Keratinocyte (primary cell): ENCODE measurements at places on chromosomes 11 and 22. TPM values are rescaled to one million over a fixed set of nuclear protein-coding genes. Genes with fewer than 3 reads are reported as not detected.

Gene DDB1
- polyA plus RNA-seq: 187 to 236 TPM (median 212 TPM) in 3 replicates

Gene CDC42EP2
- 3.6 to 18.7 TPM (median 6.1 TPM) in 3 replicates for polyA plus RNA-seq

Gene TSPAN18
- polyA plus RNA-seq: not detected in 3 replicates

Gene IMMP1L
- 26.1 to 39.8 TPM (median 26.3 TPM) in 3 replicates for polyA plus RNA-seq

Gene PES1
- polyA plus RNA-seq: 94.9 to 116 TPM (median 95.7 TPM) in 3 replicates

DNA sequence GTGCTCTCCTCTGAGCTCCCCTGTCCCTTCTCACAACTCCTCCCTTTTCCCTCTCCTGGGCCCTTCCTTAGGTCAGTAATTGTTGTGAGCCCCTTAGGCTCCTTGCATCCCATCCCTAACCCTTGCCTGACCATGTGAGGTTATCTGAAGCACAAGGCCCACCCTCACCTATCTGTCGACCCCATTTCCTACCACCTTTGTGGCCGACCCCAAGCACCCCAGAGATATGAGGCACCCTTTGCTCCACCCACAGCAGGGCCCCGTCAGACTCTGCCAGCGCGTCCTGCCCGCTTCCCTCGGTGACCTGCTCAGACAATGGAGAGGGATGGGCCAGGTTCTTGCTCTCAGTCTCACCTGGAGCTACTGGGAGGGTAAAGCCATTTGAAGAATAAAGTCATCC lies 1.3 kb downstream of the GNG3 start:
- H3K36me3 ChIP-seq: peaks cover 21% of the 10 kb centered on the region
- peak overlapping the region; percentile 75 for H3K4me3 ChIP-seq
- peak overlapping the region; percentile 93 for H3K27ac ChIP-seq
- no peak for DNase-seq
- no peaks in the 10 kb centered on the region for H3K27me3 ChIP-seq

GRCh38 chr22:40314041-40314440 lies 32.3 kb upstream of the ADSL start:
- H3K4me3 ChIP-seq: no peak overlapping the region
- no peaks in the 10 kb centered on the region for H3K4me1 ChIP-seq
- DNase-seq: no peak
- no peaks in the 10 kb centered on the region for H3K27me3 ChIP-seq
- no peak overlapping the region for H3K27ac ChIP-seq
- peaks cover 16% of the 10 kb centered on the region for H3K36me3 ChIP-seq

DNA sequence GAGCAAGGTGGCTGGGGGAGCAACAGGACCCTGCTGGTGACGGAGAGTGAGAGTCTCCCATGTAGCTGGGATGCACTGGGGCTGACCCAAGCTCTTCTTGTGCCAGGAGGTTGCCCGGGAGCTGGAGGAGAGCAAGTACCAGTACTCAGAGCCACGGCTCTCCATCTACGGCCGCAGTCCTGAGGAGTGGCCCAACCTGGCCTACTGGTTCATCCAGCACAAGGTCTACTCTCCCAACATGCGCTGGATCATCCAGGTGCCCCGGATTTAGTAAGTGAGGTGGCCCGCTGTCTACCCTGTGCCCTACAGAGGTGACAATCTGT lies 40.4 kb downstream of the AMPD3 start:
- no peak for DNase-seq
- H3K27ac ChIP-seq: no peak overlapping the region
- peaks cover 2% of the 10 kb centered on the region for H3K4me1 ChIP-seq
- no peak overlapping the region for H3K4me3 ChIP-seq
- H3K27me3 ChIP-seq: no peaks in the 10 kb centered on the region

DNA sequence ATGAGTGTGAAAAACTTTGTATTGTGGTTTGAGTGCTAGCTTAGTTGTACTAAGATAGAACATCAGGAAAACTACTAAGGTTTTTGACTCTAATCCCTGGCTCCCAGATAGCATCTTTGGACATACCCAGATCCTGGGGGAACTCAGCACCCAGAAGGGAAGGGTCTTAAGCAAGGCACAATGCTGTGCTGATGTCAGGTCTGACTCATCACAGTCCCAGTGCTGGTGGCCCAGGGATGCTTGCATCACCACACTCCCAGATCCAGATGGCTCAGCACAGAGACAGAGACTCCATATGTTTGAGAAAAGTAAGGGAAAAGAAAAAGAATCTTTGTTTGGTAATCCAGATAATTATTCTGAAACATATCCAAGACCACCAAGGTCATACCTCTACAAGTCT lies 18.3 kb upstream of the OR56A3 start:
- no peaks in the 10 kb centered on the region for H3K36me3 ChIP-seq
- no peak for DNase-seq
- H3K27me3 ChIP-seq: no peaks in the 10 kb centered on the region

GRCh38 chr11:64885367-64886286 lies 7.2 kb upstream of the EHD1 start:
- no peaks in the 10 kb centered on the region for H3K36me3 ChIP-seq
- no peak overlapping the region for H3K4me3 ChIP-seq
- no peak for DNase-seq

- H3K36me3 ChIP-seq: no peaks in the 10 kb centered on the region
- no peak overlapping the region for H3K27ac ChIP-seq
- DNase-seq: no peak
- H3K4me1 ChIP-seq: peaks cover 5% of the 10 kb centered on the region
- peaks cover 76% of the 10 kb centered on the region for H3K27me3 ChIP-seq
- no peak overlapping the region for H3K4me3 ChIP-seq
These were observed 2.5 kb upstream of the FXYD6 start for GRCh38 chr11:117878939-117879475.

- peaks cover 2% of the 10 kb centered on the region for H3K27me3 ChIP-seq
- no peaks in the 10 kb centered on the region for H3K4me1 ChIP-seq
- H3K27ac ChIP-seq: no peak overlapping the region
- no peaks in the 10 kb centered on the region for H3K36me3 ChIP-seq
These were observed 23.0 kb downstream of the PIWIL3 start for GRCh38 chr22:24751518-24751917.

- peaks cover 20% of the 10 kb centered on the region for H3K4me1 ChIP-seq
- no peaks in the 10 kb centered on the region for H3K27me3 ChIP-seq
- DNase-seq: no peak
- H3K27ac ChIP-seq: no peak overlapping the region
- no peaks in the 10 kb centered on the region for H3K36me3 ChIP-seq
These were observed 4.2 kb downstream of the FAR1 start for GRCh38 chr11:13672576-13673210.

DNA sequence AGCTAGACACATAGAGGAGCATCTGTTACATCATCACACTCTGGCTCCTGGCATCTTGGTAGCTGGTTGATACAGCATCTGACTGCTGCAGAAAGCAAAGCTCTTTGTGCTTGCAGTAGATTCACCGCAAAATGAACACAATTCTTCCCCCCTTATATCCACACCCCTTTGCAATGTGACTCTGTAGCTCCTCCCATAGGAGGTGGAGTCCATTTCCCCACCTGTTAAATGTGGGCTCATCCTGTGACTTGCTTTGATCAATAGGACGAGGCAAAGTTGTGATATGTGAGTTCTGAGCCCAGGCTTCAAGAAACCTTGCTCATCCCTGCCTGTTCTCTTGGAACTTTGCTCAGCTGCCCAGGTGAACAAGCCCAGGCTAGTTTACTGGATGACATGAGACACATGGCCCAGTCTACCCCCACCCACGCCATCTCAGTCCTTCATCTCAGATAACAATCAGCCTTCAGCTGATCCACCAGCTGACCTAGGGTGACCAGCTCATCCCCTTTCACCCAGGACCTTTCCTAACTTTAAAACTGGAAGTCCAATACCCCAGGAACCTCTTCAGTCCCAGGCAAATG lies 272.2 kb downstream of the TENM4 start:
- H3K4me1 ChIP-seq: peaks cover 26% of the 10 kb centered on the region
- no peak overlapping the region for H3K27ac ChIP-seq
- H3K36me3 ChIP-seq: no peaks in the 10 kb centered on the region

DNA sequence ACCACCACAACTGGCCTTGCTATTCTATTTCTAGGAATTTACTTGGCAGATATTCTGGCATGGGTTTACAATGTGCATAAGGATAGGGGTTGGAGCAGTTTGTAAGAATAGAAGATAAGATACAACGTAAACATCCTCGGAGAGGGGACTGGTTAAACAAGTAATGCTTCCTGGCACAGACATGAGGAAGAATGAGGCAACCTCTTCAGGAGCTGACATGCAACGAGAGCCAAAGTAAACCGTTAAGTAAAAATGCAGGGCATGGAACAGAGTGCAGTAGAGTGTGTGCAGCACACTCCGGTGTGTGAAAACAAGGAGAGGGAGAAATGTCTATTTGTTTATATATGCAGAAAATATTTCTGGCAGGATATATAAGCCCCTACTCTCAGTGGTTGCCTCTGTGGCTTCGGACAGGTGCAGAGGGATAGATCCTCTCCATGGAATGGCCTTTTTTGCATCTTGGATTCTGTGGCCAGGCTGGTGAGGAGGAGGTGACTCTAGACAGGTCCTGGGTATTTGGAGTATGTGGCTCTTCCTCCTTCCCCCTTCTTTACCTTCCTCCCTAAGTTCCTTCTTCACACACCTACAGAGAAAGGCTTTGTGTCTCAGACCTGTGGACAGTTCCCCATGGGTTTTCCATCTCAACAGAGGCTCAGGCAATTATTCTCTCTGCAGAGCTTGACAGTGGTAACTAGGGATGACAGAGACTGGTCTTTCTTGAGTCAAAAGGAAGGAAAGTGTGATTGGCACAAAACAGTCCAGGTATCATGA lies 2.5 kb downstream of the RAB36 start:
- no peaks in the 10 kb centered on the region for H3K36me3 ChIP-seq
- H3K4me1 ChIP-seq: peaks cover 29% of the 10 kb centered on the region
- no peak overlapping the region for H3K4me3 ChIP-seq
- H3K27me3 ChIP-seq: no peaks in the 10 kb centered on the region
- H3K27ac ChIP-seq: no peak overlapping the region
- no peak for DNase-seq

DNA sequence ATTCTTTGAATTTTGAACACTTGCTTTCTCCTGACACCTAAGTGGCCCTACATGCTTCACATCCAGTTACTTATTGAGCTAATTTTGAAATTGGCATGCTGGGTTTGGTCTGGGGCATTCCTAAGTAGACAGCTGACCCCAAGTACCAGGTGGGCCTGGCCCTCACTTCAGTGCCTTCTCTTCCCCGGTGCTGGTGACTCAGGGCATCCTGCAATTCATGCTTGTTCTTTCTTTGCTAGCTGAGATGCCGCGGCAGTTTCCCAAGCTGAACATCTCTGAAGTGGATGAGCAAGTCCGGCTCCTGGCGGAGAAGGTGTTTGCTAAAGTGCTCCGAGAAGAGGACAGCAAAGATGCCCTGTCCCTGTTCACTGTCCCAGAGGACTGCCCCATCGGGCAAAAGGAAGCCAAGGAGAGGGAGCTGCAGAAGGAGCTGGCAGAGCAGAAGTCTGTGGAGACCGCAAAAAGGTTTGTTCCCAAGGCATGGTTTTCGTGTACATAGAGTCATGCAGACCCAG lies 6.3 kb downstream of the AMPD3 start:
- H3K4me1 ChIP-seq: peaks cover 5% of the 10 kb centered on the region
- H3K27me3 ChIP-seq: no peaks in the 10 kb centered on the region
- no peak overlapping the region for H3K27ac ChIP-seq
- H3K4me3 ChIP-seq: no peak overlapping the region
- peaks cover 23% of the 10 kb centered on the region for H3K36me3 ChIP-seq
- DNase-seq: no peak

DNA sequence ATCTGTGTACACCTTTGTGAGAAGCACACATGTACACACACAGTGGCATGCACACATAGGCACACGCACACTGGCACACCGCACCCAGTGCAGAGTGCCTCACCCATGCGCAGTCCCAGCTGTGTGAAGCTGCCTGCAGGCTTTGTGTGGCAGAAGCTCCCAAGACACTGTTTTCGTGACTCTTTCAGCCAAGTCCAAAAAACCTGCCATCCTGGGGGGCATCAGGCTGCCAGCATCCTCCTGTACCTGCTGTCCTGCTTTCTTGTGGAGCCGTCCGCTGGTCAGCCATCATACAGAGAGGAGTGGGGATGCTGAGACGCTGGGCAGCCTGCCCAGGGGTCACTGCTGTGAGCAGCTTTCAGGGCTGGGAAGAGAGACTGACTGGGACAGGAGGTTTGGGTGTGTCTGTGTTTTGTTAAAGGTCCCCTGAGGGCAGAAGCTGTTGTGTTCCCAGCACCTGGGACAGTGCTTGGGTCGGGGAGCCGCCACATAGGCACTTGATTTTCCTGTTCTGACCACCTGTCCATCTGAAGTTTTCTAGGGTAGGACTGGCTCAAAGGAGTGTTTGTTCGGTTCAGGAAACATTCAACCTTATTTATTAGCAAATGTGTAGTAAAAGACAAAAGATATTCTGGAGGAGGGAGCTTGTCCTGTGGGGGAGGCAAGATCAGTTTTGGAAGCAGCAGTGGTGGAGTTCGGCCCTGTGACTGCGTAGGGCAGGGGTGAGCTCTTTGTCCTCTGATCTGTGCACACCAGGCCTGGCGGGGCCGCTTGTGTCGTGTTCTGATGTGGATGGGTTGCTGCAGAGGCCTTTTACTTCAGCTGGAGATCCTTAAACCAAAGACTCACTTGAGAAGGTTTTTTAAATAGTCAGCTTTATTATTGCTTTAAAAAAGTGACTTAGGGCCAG lies 29.7 kb downstream of the AP2A2 start:
- peaks cover 37% of the 10 kb centered on the region for H3K4me1 ChIP-seq
- no peaks in the 10 kb centered on the region for H3K27me3 ChIP-seq
- no peak for DNase-seq
- H3K27ac ChIP-seq: no peak overlapping the region
- no peaks in the 10 kb centered on the region for H3K36me3 ChIP-seq

GRCh38 chr11:70078781-70079616 lies 882 bp downstream of the ANO1 start:
- H3K36me3 ChIP-seq: peaks cover 13% of the 10 kb centered on the region
- H3K27me3 ChIP-seq: peaks cover 26% of the 10 kb centered on the region
- no peak for DNase-seq
- peak overlapping the region; percentile 59 for H3K4me3 ChIP-seq
- peak overlapping the region; percentile 71 for H3K27ac ChIP-seq

DNA sequence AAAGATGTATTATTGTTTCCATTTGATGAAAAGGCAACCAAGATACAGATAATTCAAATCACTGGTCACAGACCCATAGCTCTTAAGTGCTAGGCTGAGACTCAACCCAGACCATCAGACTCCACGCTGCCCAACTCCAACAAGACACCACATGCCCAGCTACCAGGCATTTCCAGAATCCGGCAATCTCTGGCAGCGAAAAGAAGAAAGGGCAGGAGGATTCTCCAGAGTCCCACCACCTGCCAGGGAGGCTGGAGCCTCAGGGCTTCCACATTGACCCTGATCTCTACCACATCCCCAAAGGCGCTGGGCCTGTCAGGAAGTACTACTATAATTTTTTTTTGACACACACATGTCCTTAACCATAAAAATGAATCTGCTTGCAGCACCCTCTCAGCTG lies 61.4 kb upstream of the ARFGAP3 start:
- H3K36me3 ChIP-seq: no peaks in the 10 kb centered on the region
- DNase-seq: no peak
- peaks cover 39% of the 10 kb centered on the region for H3K4me1 ChIP-seq
- H3K27me3 ChIP-seq: no peaks in the 10 kb centered on the region
- H3K4me3 ChIP-seq: no peak overlapping the region
- peak overlapping the region; percentile 63 for H3K27ac ChIP-seq

- no peak overlapping the region for H3K27ac ChIP-seq
- H3K4me3 ChIP-seq: no peak overlapping the region
- H3K36me3 ChIP-seq: no peaks in the 10 kb centered on the region
- DNase-seq: no peak
- H3K4me1 ChIP-seq: no peaks in the 10 kb centered on the region
These were observed 761.4 kb downstream of the KCNA4 start for GRCh38 chr11:29255401-29255800.
